ENCODE measurements at places on chromosomes 2 and 18. TPM values are rescaled to one million over a fixed set of nuclear protein-coding genes. Genes with fewer than 3 reads are reported as not detected.

RGPD3 gene
- total RNA-seq = 0.27 TPM

TUBA3E gene
- total RNA-seq = not detected

C2orf15 gene
- total RNA-seq = not detected

SCN1A gene
- total RNA-seq = not detected

ADD2 gene
- total RNA-seq = 0.41 TPM

DSG3 gene
- not detected for total RNA-seq

VAMP5 gene
- total RNA-seq = 42.8 TPM

CHPF gene
- total RNA-seq = 184 TPM

INHA gene
- 1.6 TPM for total RNA-seq

TUBA3D gene
- total RNA-seq = not detected

GRCh38 chr18:70337139-70337972 is 48.5 kb downstream of the SOCS6 start:
- DNase-seq = no peak

- DNase-seq = no peak
These were observed 44.0 kb downstream of the PDCL3 start for GRCh38 chr2:100606726-100607343.

DNA sequence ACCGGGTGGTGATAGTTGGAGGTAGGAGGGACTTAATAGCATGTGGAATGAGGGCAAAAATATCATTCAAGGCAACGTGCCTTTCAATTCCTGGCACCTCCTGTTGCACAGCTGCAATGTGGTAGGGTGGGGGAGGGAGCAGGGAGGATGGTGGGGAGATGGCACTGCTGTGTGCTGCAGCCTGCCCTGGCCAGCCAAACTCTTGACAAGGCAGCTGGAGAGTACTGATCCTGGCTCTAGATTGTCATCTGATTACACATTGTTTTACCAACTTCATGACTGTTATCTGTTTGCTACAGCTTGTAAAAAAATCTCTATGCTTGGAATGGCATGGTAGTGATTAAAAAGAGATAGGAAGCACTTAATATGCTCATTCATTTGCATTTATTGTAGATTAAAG is 47.7 kb downstream of the PLCL1 start:
- DNase-seq = no peak

- DNase-seq = no peak
These were observed 278.6 kb downstream of the SLC8A1 start for GRCh38 chr2:40173276-40173675.

DNA sequence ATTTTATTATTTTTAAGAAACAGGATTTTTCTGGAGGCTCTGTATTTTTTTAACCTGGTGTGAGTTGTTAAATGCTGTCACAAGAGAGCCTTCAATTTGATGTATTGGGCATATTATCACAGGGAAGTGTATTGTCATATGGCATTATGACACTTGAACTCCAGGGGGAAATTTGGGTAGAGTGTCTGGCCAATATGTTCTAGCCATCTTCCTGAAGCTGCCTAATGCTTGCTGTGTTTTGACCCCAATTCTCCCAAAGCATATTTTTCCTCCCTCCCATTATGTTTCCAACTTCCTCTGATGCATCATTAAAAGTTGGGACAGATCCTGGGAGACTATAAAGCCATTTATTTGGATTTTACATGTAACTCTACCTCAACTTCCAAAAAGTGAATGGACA is 214.1 kb upstream of the SESTD1 start:
- no peak for DNase-seq

- DNase-seq = no peak
These were observed 531.8 kb downstream of the ZEB2 start for GRCh38 chr2:143988082-143988481.

- no peak for DNase-seq
These were observed 105.6 kb downstream of the SETBP1 start for GRCh38 chr18:44786257-44786656.

GRCh38 chr2:67626656-67627055 is 229.5 kb downstream of the ETAA1 start:
- no peak for DNase-seq

GRCh38 chr2:191488135-191488534 is 189.8 kb upstream of the NABP1 start:
- no peak for DNase-seq

DNA sequence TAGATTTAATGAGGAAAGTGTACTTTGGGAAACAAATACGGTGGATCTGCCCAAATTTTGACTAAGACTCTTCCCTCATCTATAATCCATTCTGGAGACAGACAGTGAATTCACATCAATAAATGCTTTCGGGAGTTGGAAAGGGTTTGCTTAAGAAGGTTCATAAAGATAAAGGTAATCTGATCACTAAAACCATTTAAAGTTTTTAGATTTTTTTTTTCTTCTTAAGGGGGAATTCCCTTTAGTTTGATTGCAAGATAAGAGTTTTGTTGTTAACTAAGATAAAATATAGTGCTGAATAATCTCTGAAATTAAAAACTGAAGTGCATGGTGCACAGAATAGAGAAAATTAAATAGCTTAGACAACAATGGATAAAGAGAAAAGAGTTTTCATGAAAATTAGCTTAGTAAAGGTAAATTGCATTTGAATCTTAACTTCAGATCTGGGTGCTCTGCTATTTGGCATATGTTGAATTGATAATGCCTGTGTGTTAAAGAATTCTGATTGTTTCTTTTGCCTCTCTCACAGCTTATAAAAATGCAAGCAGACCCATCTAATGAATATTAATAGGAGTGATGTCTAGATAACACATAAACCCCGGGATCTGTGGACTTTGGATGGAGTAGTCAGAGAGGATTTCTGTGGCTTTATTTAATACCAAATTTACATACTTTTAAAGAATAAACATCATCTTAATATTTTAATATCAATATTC is 100.8 kb downstream of the MEIS1 start:
- no peak for DNase-seq

- no peak for DNase-seq
These were observed 1.6 kb downstream of the TYMS start for GRCh38 chr18:658947-659533.

DNA sequence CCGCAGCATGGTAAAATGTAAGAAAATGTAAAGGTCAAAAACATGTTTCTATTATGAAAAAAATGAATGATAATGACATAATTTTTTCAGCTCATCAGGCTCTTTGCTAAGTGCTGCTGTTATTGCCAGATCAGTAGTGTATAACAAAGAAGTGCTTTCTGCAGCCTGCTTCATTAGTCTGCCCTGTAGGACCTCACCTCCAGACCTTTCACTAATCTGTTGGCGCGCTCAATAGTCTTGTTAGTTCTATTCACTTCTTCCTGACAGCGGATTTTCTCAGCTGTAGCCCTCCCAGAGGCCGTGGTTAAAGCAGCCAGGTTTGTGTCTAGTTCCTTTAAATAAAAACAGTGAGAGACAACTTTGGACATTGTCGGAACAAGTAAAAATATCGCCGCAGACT is 97.7 kb downstream of the CDCA7 start:
- no peak for DNase-seq

GRCh38 chr18:9690418-9691188 is 17.5 kb upstream of the RAB31 start:
- DNase-seq = no peak

DNA sequence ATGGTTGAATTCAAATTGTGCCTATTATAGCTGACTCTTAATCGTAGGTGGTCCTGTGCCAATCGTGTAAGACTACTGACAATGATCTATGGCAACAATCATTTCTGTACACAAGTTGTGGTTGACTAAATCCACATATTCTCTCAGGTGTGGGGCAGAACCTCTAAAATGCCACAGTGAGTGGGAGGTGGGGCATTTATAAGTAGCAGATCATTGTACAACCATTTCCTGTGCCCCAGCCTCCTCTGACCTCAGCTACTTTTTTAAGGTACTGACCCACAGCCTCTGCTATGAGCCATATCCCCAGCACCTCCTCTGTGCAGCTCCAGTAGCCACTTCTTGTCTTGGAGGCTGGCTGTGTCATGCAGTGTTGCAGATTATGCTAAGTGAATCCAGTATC is 48.6 kb upstream of the RAPH1 start:
- peak; percentile 41 for DNase-seq

- DNase-seq = no peak
These were observed 30.8 kb downstream of the AOX1 start for GRCh38 chr2:200616656-200617055.

- DNase-seq = no peak
These were observed 268.6 kb upstream of the RAB6C start for GRCh38 chr2:129710670-129711495.

DNA sequence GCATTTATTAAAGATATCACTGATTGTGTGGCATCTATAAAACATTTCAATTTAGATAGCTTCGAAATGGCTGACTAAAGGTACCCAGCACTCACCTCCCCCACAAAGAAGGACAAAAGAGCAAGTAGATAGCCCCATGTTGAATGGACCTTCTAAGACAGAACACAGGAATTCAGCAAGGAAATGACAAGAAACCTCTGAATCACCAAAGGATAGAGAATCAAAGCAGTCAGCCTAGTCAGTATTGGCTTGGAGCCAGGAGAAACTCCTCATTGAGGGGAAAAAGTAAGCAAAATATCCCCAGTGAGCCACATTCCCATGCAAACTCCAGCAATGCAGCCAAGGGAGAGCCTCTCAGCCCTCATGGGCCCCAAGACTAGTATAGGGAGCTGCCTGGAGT is 113.7 kb downstream of the BARD1 start:
- DNase-seq = no peak

DNA sequence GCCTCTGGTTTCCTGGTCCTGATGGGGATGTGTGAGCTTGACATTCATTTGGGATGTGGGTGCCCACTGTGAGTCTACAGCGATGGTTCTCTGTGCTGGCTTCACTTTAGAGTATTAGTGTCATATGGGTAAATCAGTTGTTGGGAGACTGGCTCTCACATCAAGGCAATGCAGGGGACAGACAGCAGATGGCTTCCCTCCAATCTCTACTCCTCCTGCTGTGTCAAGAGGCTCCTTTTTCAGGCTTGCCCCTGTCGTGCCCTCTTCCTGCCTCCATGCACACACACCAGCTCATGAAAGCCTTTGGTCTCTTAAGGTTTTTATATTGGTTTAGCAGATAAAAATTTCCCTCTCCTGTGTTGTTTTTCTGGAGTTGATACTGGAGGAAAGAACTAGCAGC is 315.6 kb downstream of the RDH14 start:
- no peak for DNase-seq

GRCh38 chr18:48825101-48825745 is 125.5 kb downstream of the SMAD7 start:
- DNase-seq = no peak

DNA sequence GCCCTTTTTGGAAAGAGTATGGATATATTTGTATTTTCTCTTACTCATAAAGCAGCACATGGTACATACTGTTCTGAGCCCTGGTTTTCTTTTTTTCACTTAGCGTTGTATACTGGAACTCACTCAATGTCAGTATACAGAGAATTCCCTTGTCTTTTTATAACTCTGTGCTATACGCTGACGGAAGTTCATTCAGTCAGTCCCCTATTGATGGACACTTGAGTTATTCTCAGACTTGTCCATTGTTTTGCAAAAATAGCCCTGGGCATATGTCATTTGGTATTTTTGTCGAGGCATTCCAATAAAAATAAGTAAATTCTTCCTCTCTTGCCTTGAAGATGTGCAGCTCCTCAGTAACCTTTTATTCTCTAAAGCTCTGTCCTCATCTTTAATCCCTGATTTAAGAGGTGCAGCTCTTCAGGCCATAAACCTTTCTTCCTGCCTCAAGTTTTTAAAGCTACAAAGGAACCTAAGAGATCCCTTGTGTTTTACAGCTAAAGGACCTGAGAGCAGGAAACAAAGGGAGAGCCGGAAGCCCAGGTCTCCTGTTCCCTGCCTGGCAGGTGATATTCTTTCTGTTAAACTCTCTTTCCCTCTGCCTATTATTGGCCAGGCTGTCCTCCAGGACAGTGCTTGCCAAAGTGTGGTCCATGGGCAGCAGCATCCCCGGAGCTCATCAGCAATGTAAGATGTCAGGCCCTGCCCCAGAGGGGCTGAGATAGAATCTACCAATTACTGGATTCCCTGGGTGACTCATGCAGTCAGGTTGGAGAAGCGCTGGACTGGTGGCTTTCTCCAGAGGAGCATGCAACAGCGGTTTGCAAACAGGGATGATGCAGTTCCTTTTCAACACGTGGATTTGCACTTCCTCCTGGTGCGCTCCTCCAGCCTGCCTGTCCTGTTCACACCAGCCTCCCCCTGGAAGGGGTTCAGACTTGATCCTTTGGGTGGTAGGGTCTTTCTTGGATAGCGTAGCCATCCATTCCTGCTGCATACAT is 158.0 kb downstream of the NEDD4L start:
- DNase-seq = no peak

DNA sequence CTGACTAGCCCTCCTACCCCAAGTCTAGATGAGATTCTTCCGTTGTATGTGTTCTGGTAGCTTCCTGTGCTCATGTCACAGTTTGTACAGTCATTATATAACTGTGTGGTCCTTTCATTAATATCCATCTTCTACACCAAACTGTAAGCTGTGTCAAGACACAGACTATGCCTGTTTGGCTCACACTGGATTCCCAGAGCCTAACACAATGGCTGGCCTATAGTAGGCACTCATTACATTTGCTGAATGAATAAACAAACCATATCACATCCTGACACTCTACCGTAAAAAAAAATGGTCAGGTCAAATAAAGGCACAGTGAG is 72.6 kb downstream of the ANKRD44 start:
- DNase-seq = no peak

DNA sequence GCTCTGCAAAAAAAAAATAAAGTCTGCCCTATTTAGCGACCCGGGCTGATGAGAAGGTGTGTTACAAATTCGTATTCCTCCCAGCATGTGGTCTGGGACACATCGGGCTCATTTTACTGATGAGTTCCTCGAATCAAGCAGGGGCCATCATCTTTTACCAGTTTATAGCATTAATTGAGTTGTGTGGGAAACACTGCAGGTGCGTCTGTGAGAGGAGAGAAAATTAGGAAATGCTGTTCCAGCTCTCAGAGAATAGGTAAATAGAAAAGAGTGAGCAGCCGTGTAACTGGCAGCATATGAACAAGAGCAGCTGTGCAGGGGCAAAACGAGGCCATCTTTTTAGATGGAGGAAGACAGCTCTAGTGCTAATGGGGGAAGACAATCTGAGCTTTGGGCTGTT is 216.7 kb downstream of the SETBP1 start:
- no peak for DNase-seq

DNA sequence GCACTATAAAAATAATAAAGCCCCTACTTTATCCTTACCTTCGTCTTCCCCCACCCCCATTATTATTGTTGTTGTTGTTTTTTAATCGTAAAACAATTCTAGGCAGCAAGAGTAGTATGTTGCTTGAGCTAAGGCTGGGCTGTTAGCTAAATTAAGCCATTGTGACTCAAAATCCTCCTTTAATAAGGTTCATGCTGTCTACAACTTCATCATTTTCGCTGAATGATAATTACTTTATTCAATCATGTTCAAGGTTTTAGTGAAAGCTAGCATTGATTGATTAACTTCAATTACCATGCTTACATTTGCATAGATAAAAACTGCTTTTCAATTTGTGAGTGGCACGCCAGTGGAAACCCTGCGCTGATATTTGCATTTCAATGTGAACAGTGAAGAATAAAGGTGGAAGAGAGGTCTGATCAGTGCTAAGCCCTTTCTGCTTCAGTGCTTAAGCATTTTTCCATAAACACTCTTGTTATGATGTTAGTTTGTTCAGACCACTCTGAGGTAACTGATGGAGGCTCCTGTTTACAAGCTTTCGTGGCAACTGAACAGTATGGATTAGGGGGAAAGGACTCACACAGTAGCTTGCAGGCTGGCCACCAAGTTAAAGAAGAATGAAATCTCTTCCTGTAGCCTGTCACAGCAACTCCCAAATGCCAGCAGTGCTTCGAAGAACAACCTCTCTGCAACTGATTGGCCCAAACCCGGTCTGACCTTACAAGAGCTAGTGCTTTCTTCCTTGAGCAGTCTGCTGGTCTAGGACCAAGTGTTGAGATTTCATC is 156.8 kb downstream of the GPD2 start:
- DNase-seq = no peak

- DNase-seq = no peak
These were observed 15.8 kb downstream of the ADI1 start for GRCh38 chr2:3503483-3503882.

All from thoracic aorta (tissue), 2 donors.